HCEC 1CT (cell line): ENCODE measurements at places on chromosomes 2 and 18.

DNA sequence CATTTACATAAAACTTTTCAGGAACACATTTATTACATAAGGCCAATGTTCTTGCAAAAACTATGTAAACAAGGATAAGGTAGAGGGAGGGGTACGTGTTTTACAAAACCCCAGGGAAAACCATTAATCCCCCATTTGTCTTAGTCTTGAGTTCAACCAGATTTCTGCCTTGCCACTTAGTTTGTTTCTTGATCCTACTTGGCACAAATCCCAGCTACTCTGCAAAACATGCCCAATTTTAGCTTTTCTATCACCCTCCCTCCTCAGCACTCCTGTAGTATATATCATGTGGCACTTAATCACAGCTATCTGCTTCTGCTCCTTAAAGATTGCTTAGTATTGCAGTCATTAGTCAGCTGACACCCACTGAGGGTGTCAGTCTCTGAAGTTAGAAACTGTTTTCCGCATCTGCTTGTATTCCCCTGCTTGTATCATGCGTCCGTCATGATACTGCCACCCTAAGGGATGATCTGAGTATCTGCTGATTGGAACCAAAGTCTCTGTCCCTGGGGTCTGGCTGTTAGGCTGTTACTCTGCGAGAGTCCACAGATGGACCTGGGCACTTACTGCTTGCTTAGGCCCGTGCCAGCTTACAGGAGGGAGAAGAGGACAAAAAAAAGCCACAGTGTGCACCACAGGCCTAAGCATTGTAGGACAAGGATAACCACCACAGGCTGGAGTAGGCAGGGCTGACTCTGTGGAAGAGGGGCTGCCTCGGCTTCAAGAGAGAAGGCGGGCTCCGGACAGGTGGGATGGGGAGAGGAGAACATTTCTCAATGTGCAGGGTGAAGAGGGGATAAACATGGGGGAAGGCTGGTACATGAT, 82.2 kb downstream of the EPAS1 start:
- peak; percentile 87 for DNase-seq

- DNase-seq, result no peak
Measured at GRCh38 chr2:109497911-109498870, 115.6 kb downstream of the SEPTIN10 start.

- no peak for DNase-seq
Measured at GRCh38 chr2:237319086-237319820, 94.7 kb downstream of the COL6A3 start.

DNA sequence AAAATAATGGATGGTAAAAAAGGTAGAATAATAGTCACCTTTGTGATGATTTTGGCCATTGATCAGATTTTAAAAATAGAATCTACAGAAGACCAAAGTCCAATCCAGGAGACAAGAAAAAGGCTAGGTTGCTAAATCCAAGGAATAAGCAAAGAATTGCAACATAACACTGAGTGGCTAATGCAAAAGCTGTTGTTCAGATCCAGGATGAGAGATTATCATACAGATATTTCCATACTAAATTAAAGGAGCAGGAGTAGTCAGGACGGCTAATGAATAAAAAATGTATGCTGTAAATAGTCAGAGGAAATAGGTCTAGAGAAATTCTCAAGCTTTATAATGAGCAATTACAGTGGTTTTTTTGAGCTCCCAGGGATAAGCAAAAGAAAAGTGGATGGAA, 745.9 kb upstream of the ACVR2A start:
- peak; percentile 58 for DNase-seq

DNA sequence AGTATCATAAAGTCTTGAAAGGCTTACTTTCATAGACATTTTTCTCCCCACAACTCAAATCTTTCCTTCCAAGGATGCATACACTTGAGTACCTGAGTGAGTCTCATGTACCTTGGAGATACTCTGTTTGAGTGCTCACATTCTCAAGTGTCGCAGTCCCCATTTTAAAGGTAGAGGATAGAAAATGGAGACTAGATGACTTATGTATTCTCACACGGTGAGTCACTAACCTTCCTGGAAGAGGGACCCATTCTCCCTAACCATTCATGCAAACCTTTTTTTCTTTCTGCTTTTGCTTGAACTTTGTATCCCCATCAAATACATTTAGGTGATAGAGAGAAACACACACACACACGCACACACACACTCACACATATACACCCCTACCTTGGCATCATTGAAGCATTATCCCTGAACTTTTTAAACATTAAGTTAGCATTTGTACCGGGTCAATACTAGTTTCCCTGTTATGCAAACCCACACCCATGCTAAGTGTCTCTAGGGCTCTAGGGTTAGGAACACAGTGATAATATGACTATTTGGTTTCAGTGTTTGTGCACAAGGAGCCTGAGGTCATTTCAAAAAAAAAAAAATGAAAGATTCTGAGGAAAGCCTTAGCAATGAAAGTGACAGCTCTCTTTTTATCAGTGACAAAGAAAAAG, 236.2 kb downstream of the IKZF2 start:
- no peak for DNase-seq

- no peak for DNase-seq
Measured at GRCh38 chr2:8203364-8203763, 478.5 kb upstream of the ID2 start.

- DNase-seq, result peak; percentile 48
Measured at GRCh38 chr2:201128933-201129505, 13.1 kb downstream of the CFLAR start.
